ENCODE measurements at places on chromosomes 4 and X.

DNA sequence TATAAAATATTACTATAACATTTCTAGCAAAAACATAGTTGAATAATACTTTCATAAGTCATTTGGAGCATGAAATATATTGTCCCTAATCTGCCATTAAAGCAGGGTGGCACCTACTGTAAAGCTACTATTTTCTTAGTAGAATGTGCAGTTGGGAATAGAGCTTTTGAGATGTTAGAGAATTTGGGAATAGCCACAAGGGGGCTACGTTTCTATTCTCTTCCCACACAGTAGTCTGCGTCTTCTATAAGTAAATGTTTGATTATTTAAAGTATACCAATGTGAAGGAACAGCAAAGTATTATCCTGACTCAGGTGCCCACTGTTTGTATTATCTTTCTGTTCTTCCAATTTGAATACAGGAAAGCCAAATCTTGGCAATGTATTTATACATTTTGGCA lies 323.2 kb upstream of the GIMD1 start:
- peak; percentile 24 for DNase-seq

GRCh38 chrX:83260288-83260687 lies 247.8 kb upstream of the POU3F4 start:
- no peak for DNase-seq

DNA sequence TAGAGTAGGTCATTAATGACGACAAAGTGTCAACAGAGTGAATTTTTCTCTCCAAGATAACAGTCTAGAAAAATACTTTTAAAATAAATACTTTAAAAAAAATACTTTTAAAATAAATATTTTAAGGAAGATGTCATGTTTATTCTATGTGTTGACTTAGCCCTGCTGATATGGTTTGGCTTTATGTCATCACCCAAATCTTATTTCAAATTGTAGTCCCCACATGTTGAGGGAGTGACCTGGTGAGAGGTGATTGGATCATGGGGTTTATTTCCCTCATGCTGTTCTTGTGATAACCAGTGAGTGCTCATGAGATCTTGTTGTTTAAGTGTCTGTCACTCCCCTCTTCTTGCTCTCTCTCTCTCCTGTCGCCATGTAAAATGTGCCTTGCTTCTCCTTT lies 754.9 kb upstream of the SLIT2 start:
- DNase-seq: no peak

- DNase-seq: no peak
Measured at GRCh38 chr4:138445098-138445497, 202.9 kb upstream of the SLC7A11 start.

- no peak for DNase-seq
Measured at GRCh38 chrX:116238567-116239255, 68.2 kb downstream of the AGTR2 start.

GRCh38 chr4:141977433-141977832 lies 341.1 kb downstream of the IL15 start:
- DNase-seq: no peak

DNA sequence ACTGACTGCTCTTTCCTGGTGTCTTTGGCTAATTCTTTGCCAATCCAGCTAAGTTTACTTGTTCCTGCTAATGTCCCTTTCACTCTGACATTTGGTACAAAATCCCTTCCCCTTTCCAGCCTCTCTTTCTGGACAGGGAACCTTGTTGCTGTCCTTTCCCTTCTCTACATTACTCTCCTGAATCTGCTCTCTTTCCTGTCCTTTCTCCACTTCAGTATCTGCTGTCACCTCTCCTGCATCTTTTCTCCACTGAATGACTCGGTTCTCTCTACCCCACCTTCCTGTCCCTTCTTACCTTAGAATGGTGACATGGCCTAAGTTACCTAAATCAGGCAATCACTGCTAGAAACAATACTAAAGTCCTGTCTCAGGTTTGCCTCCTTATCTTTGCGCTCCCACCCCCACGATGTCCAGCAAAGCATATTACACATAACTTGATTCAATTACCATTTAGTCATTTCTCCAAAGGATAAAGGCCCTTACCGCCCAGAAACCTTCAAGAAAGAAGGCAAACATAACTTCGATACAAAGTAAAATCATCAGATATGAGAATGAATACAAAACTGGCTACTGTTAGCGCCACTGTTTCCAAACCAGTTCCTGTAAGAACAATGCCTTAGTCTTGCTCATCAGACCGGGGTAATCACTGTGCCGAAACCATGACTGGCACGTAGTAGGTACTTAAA lies 890 bp downstream of the BOD1L1 start:
- DNase-seq: no peak

DNA sequence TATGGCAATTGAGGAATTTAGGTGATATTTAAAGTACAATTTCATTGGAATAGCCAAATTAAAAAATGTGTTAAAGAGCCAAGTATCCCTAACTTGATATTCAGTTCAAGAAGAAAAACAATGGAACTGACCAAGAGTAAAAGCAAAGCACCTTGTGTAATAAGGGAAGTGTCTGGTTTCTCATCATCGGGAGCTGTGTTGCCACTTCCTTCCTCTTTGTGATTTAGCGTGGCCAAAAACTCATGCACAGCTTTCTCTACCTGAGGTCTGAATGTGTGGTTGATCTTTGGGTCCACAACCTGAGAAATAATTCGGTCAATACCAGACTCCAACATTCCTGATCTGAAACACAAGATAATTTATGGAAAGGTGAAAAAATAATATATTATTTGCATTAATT lies 12.4 kb downstream of the BOD1L1 start:
- DNase-seq: no peak

- no peak for DNase-seq
Measured at GRCh38 chr4:8665406-8666360, 73.1 kb downstream of the CPZ start.

DNA sequence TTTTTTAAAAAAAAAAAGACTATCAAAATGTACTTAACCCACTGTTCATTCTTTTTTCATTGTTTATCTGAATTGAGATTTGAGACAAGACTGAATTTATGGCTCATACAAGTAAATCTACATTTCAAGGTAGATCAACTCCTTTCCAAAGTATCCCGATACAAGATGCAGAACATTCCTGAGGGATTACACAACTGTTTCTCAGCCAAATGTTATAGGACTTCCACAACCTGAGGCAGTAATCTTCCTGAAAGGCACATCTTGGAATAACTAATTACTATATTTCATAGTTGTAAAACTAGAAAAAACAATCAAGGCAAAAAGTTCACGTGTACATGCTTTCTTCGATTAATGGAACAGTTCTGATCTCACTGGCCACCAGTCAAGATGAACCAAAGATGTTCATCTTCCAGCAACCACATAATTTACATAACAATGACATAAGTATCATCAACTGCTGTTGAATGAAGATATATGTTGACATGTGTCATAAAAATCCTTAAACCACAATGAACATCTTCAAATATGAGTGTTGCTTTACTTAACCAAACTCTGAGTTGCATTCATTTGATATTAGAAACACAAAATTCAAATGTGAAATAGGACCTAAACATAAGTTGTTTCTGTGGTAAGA lies 225.2 kb upstream of the DKK2 start:
- DNase-seq: no peak

Measured in iPS-NIHi11 (cell line).